ENCODE measurements at places on chromosomes 16 and 17.

DNA sequence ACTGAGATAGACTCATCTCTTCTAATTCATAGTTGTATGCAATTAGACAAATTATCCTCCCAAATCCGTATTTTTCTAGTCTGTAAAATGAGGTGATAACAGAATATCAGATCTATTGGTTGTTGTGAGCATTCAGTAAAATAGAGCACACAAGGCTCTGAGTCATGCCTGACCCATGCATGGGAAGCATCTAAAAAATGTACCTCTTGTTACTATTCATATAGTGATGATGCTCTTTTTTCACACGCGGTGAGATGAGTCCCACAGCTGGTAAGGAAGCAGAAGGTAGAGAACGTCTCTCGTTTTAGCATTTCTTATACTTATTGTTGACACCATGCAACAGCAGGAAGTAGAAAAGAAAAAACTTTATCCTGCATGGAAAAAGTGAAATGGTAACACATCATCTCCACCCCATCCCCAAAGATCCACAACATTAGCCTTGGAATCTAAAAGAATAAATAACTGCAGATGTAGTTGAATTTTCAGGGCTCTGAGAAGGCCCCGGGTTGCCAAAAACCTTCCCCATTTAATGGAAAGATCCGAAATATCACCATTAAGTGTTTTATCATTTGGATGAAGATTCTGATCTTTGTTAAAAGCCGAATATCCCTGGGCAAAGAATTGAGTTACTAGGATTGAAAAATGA lies 215.6 kb downstream of the TMEM114 start:
- no peak for DNase-seq

GRCh38 chr17:69086641-69087040 lies 25.9 kb upstream of the ABCA9 start:
- DNase-seq = no peak

GRCh38 chr16:82630688-82631087 lies 3.9 kb downstream of the CDH13 start:
- no peak for DNase-seq

- no peak for DNase-seq
Measured at GRCh38 chr16:65421596-65421995, 299.7 kb upstream of the CDH11 start.

DNA sequence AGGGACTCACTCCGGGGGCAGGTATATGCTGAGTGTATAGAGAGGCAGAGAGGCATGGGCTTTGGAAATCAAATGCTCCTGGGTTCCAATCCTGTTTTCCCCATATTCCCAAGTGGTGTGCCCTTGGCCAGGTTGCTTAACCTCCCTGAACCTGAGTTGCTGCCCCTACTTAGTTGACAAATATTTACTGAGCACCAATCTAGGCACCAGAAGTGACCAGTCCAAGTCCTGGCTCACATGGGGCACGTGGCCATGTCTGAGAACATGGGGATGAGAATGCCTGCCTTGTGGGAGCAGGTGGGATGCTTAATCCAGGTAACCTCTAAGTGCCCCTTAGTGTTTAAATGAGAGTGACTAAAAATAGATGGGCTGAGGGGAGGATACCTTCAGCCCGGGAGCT lies 4.2 kb downstream of the SOCS3 start:
- no peak for DNase-seq

GRCh38 chr17:80180192-80180591 lies 10.4 kb downstream of the CARD14 start:
- DNase-seq = no peak

DNA sequence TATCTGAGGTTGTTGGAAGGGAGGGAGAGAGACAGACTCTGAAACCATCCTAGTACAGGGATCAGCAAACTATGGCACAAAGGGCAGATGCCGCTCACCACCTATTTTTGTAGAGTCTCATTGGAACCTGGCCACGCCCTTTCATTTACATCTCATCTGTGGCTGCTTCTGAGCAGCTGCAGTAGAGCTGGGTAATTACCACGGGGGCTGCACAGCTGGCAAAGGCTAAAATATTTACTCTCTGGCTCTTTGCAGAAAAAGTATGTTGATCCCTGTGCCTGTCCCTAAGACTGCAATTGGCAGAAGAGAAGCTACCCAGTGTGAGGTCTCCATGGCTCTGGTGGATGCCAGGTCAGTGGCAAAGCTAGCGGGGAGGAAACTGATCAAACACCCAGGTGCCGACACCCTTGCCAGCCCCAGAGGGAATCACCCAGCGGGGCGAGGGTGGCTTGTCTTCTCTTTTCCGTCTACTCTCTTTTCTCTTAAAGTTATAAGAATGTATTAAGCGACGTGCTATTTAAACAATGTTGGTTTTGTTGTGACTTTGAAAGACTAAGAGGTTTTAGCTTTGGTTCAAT lies 14.0 kb downstream of the CEP295NL start:
- DNase-seq = no peak

- no peak for DNase-seq
Measured at GRCh38 chr16:11049396-11050059, 105.2 kb downstream of the CLEC16A start.

- DNase-seq = peak; percentile 66
Measured at GRCh38 chr16:17273142-17273561, 197.6 kb downstream of the XYLT1 start.

DNA sequence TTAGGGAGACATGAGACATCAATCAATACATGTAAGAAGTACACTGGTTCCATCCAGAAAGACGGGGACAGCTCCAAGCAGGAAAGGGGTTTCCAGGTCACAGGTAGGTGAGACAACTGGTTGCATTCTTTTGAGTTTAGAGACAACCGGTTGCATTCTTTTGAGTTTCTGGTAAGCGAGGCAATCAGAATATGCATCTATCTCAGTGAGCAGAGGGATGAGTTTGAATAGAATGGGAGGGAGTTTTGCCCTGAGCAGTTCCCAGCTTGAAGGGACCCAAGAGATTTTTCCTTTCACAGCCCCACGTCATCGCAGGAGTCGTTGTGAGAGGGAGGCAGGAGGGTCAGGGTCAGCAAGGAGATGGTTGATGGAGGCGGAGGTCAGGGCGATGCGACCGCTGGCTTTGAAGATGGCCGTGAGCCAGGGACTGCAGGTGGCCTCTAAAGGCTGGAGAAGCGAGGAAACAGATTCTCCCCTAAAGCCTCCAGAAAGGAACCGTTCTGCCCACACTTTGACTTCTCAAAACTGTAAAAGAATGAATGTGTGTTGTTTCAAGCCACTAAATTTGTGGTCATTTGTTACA lies 36.5 kb downstream of the IRF8 start:
- DNase-seq = no peak

- peak; percentile 99 for DNase-seq
Measured at GRCh38 chr17:47720754-47721533, 12.1 kb upstream of the TBX21 start.

GRCh38 chr16:57859331-57859730 lies 57.0 kb upstream of the KIFC3 start:
- no peak for DNase-seq

GRCh38 chr17:35011671-35012216 lies 31.4 kb downstream of the LIG3 start:
- DNase-seq = no peak

- DNase-seq = no peak
Measured at GRCh38 chr16:79891458-79891857, 290.9 kb upstream of the MAF start.

Data from activated CD4-positive, alpha-beta memory T cell treated with anti-CD3 and anti-CD28 coated beads for 36 hours (primary cell).